Stomach (tissue), 19 donors: ENCODE measurements at places on chromosomes 6 and 20.

GRCh38 chr6:100296810-100297544 is 167.7 kb downstream of the SIM1 start:
- DNase-seq = no peak

DNA sequence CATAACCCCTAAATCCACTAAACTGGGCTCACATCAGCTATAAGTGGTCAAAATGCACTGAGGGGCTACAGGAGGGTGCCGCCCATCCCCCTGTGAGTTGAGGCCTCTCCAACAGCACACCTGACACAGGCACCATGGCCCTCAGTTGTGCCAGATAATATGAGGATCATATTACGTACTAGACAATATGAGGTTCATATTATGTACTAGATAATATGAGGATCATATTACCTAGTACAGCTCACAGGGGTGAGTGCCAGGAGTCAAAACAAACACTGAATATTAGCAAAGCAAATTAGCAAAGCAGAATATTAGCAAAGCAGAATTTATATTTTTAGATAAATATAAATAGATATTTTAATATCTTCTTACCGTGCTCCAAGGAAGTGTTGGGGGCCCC is 35.3 kb downstream of the CD24 start:
- DNase-seq = no peak

- no peak for DNase-seq
Observed at GRCh38 chr6:124285146-124285545, 481.5 kb downstream of the NKAIN2 start.

GRCh38 chr20:15362849-15363248 is 1025.4 kb upstream of the FLRT3 start:
- DNase-seq = no peak

GRCh38 chr20:34369265-34369664 is 6.2 kb downstream of the ITCH start:
- no peak for DNase-seq

- DNase-seq = no peak
Observed at GRCh38 chr6:89162047-89162371, 16.2 kb downstream of the PM20D2 start.

GRCh38 chr6:136511397-136511796 is 38.8 kb downstream of the MAP7 start:
- DNase-seq = peak; percentile 31

- DNase-seq = peak; percentile 12
Observed at GRCh38 chr6:153210083-153210482, 79.0 kb upstream of the RGS17 start.

DNA sequence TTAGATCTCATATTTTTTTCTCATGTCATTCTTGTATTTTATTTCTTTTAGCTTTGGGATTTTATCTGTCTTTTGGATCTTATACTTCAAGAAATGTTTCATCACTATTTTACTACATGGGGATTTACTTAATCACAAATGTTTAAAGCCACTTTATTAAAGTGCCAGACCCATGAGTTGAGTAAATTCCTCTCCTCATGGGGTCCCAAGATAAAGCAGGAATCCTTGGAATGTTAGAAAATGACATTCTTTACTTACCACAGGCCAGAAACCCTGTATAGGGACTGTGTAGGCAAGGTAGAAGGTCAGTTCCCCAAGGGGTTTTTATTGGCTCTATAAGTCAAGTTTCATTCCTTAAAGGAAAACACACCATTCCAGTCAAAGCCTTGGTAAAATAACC is 28.4 kb upstream of the OR2J2 start:
- DNase-seq = no peak

DNA sequence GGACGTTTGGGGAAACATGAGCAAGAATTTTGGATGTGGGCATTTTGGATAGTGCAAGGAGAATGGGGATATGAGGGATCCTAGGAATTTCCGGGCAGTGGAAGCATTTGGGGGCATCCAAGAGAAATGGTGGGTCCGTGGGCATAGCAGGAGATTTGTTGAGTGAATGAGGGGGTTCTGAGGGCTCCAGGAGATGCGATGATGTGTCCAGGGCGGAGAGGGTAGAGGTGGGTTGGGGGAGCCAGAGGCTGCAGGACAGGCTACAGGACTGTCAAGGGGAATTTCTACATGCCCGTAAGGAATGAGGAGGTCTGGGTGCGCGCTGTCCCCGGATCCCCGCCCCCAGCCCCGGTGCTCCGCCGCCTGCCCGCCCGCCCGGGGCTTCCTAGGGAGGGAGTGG is 364 bp downstream of the FRS3 start:
- no peak for DNase-seq

DNA sequence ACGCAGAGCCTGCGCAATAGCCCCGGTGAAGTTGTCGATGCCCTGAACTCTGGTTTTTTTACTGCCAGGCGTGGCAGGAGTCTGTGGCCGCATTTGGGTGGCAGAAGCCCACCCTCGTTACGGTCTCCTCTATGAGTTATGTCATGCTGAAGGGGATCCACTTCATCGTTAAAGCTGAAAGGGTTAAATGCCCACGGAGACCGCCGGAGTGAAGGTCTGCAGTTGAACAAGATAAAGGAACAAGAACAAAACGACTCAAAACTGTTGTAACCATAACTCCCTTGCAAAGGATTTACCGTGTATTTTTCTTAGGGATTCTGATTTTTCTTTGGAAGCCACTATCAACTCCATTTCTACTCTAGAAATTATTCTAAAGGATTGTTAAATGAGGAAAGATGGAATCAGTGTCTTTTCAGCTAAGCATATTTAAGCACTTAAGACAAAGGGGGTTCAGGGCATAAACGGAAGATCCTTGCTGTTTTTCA is 501 bp upstream of the ELOVL5 start:
- DNase-seq = no peak

DNA sequence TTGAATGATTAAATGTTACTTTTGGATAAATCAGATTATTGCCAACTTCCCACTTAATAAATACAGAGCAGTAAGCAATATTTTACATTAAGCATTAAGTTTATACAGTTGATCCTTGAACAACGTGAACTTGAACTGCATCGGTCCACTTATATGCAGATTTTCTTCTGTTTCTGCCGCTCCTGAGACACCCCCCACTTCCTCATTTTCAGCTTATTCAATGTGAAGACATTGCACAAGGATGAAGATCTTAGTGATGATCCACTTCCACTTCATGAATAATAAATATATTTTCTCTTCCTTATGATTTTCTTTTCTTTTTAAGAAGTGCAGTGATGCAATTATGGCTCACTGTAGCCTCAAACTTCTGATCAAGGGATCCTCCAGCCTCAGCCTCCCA is 167.2 kb downstream of the LINC00237 start:
- DNase-seq = no peak

DNA sequence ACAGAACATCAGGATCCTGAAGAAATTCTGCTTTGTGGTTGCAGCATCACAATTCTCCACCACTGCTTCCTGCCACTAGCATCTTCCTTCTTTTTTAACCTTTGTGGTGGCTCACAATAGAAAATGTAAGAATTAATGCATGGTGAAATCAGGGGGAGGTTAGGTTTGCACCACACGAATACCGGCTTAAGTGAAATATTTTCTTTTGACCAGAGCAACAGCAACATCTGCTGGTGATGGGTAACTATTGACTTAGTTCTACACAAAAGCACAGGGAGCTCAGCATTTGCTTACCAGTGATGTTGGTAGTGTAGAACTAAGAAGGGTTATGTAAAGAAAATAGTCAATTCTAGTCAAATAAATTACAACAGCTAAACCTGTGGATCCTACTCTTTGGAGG is 280.5 kb downstream of the SYNE1 start:
- peak; percentile 44 for DNase-seq

- no peak for DNase-seq
Observed at GRCh38 chr6:144049386-144049785, 41.3 kb upstream of the PLAGL1 start.

GRCh38 chr6:28947831-28948270 is 24.1 kb upstream of the TRIM27 start:
- no peak for DNase-seq

GRCh38 chr20:14717134-14717999 is 380.0 kb upstream of the FLRT3 start:
- DNase-seq = no peak

GRCh38 chr6:88856566-88856965 is 106.9 kb downstream of the RNGTT start:
- DNase-seq = no peak

DNA sequence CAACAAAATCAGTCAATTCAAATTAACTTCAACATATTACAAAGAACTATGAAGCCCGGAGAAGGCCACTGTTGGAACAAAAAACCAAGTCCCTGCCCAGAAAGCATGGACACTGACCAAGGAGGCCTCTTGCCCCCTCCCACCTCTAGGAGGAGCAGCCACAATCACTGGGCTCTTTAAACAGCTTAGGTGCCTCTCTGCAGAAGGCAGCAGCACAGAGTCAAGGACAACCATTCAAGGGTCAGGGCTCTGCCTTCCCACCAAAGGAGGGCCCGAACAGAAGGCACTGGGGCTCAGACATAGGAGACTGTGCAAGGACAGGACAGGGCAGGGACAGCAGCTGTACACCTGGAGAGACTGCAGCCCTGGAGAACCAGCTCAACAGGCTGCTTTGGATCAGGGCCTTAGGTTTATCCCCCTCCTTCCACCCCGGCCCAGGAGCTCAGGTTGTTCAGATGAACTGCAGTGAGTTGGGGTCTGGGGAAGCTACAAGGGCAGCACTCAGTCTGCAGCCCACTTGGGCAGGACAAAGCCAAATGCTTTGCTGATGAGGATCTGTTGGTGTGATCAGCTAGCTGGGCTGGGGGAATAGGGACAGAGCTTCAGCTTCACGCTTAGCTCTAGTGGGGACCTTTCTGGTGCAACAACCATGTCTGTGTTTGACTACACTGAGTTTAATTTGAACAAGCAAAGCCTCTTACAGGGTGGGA is 17.8 kb downstream of the TOMM34 start:
- no peak for DNase-seq

- no peak for DNase-seq
Observed at GRCh38 chr6:30826961-30827342, 57.4 kb upstream of the DDR1 start.

- DNase-seq = no peak
Observed at GRCh38 chr6:10073341-10073740, 341.5 kb downstream of the TFAP2A start.

DNA sequence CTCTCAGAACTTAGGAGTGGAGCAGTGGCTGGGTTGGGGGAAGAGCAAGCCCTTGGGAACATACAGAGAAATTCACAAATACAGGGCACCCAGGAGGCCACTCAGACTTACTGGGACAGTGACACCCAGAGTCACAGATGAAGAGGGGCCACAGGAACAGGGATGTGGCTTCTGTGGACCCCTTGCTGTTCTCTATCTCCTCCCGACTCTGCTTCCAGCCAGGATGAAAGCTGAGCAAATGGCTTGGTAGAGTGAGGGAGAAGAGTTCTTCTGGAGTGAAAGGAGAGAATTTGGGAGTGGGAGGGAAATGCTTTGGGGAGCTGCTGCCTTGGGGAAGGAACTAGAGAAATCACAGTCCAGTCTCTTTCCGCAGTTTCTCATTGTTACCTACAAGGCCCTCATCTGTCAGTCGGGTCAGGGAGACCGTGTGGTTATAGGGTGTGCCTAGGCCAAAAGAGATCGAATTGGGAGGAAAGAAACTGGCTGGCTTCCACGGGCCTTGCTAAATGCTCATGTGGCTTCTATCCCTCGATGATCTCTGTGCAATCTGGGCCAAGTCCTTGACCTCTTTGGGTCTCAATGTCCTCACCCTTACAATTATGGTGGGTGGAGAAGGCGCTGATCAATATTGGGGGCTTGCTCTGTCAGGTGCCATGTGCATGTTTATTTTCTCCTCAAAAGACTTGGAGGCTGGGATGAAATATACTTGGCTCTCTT is 17.0 kb downstream of the FOXP4 start:
- no peak for DNase-seq

DNA sequence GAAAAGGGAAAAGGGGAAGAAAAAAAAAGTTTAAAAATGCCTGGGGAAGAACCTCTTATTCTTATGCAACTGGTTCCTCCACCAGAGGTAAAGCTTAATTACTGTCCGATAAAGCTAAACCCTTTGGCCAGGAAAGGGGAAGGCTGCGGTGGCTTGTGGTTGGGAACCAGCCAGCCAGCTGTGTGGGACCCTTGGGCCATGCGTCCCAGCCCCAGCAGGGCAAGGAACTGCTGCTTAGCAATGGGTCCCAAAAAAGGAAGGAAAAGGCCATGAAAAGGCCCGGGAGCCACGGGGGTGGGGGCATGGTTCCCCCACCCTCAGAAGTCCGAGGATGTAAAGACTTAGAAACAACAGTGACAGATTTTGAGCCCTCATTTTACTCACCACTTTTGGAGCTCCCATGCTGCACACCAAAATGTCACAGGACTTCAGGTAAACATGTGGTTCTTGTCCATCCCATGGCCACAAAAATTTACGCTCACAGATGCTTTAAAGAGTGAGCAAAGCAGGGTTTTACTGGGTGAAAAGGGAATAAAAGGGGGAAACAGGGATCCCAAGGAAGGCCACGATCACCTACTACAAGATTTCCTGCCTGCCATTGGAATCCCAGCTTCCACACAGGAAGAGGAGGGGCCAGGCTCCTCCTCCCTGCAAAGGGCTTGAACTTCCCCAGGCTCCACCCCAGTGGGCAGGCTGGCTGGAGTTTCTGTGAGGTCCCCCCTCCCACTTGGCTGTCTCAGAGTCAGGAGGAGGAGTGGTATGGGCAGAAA is 1234.7 kb upstream of the GJE1 start:
- no peak for DNase-seq

- no peak for DNase-seq
Observed at GRCh38 chr6:34249469-34250261, 859 bp upstream of the SMIM29 start.

GRCh38 chr20:64151633-64152530 is 12.4 kb upstream of the MYT1 start:
- no peak for DNase-seq

DNA sequence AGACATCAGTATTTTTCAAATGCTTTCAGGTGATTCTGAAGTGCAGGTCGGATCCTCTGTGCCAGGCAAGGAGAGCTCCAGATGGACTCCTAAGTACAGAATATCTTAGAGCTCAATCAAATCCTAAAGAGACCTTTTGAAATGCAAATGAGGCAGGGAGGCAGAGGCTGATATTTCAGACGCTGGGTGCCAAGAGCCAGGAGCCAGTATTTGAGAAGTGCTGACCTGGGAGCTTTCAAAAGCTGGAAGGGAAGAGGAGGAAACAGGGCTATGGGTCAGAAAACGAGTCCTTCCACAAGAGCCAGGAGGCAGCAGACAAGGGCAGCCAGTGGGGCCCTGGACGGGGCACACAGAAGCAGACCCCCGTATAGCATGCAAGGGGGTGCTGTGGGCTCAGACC is 46.1 kb upstream of the DSN1 start:
- peak; percentile 43 for DNase-seq

GRCh38 chr20:8020314-8021079 is 936 bp upstream of the TMX4 start:
- DNase-seq = peak; percentile 30
